ENCODE measurements at places on chromosomes 13 and 19.

GRCh38 chr19:511101-511851 is 4.0 kb downstream of the TPGS1 start:
- DNase-seq: no peak

- DNase-seq: no peak
Observed at GRCh38 chr13:29156136-29156535, 336.0 kb downstream of the MTUS2 start.

DNA sequence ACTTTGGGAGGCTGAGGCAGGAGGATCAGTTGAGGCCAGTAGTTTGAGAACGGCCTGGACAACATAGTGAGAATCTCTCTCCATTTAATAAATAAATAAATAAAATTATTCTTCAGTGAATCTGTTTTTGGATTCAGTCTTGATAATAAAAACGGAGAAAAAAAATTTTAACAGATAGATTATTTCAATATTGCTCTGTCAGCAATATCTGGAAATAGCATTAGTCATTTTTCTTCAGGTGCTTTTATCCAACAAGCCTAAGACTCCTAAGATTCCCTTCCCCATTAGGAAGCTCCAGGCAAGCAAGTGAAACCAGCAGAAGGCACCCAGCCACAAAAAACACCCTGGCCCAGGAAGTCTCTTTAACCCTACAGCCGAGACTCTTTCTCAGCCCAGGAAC is 21.3 kb upstream of the LPAR6 start:
- no peak for DNase-seq

DNA sequence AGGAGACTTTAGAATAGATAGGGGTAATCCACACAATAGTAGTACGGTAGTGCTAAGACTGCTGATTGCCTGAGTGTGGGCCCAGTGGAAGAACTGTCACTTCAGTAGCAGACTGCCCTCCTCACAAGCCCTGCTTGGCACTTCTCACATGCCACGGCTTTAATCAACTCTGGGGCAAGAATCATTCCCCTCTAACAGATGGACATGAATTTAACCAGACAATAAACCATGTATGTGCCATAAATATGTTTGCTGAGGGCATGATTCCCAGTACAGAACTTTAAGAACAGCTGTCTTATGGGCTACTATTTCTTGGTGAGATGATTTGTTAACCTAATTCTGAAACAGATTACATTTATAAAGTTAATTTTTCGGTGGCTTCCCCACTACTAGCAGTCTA is 22.0 kb downstream of the DPY19L3 start:
- no peak for DNase-seq

DNA sequence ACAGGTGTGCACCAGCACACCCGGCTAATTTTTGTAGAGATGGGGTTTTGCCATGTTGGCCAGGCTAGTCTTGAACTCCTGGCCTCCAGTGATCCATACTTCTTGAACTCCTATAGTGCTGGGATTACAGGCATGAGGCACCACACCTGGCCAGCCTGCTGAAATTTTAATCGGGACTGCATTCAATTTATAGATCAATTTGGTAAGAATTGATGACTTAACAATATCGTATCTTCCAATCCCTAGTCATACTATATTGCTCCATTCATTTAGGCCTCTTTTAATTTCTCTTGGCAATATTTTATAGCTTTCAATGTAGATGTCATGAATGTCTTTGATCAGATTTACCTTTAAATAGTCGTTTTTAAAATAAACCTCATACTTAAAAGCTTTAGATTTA is 5.6 kb upstream of the ZNF45 start:
- no peak for DNase-seq

DNA sequence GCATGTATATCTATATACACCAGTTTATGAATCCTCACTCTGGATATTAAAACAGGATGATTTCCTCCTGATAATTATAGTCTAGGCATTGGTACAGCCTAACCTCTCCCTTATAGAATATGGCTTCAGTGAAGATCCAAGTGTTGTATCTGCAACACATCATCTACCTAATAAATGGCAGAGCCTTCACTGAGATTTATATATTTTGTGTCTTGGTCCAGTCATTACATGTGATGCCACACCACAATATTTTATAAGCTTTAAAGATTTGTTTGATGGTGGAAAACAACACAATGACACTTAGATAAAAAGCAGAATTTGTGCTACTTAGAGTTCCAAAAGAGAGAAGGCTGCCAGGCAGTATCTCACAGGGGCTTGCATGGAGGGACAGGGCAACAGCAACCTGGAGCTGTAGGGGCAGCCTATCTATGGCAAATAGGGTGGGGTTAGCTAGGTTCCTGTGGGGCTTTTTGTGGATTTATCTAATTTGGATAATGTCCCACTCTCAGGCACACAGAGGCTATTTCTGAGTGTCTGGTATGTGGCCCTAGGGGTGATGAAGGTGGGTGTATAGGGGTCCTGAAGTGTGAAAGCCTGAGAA is 1736.7 kb upstream of the PRR20A start:
- DNase-seq: no peak

Measured in M059J (cell line).